GM04503 (cell line): ENCODE measurements at places on chromosomes 16 and 17.
A peak's percentile ranks its signal among the peaks of the same experiment; 100 is the strongest.

DNA sequence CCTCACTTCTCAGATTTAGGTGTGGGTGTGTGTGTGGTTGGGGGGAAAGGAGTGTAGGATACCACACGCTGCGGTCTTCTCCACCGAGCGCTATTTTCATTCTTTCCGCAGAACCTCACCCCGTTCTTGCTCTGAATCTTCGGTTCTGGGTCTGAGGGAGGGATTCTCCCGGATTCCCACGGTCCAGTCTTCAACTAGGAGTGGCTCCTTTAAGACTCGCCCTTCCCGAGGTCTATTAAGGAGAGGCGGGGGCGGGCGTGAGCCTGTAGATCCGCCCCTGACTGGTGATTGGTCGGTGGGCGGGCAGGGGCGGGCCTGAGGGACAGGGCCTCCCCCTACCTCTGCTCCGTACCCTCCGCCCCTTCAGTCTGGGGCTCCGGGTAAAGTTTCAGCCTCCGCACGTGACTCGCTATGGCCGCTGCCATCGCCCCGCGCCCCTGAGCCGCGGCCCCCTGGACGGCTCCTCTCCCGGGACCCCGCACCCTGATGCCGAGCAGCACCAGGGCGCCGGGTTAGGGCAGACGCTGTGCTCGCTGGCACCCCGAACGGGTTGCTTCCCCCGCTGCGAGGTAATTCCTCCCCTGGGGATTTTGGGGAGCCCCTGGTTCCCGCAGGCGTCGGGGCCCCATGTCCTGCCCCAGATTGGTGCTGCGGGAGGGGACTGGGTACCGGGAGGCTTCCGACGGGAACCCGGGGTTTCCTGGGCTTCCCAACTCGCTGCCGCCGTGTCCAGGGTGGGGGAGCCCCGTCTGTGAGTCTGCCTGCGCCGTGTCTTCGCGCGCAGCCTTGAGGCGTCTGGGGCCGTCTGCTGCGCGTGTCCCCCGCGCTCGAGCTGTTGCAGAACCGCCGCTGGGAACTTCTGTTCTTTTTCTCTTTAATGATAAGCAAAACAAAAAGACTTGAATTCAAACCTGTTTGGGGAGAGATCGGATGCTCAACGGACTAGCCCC lies 9.2 kb downstream of the RARA start:
- DNase-seq = peak; percentile 82

- no peak for DNase-seq
These were observed 12.0 kb downstream of the VAC14 start for GRCh38 chr16:70788668-70789594.

DNA sequence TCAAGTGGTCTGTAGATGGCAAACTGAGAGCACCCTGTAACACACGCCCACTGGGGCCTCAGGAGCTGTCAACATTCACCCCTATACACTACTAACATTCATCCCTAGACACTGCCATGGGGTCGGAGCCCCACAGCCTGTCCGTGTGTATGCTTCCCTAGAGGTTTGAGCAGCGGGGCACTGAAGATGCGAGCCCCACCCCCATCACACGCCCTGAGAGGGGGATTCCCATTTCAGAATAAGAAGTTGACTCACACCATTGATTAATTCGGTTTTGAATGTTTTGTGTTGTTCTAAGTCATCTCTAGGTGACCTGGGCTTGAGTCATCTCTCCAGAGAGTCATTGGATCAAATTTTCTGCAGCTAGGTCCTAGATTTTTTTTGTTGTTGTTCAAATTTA lies 37.3 kb upstream of the MMD start:
- DNase-seq = peak; percentile 54

DNA sequence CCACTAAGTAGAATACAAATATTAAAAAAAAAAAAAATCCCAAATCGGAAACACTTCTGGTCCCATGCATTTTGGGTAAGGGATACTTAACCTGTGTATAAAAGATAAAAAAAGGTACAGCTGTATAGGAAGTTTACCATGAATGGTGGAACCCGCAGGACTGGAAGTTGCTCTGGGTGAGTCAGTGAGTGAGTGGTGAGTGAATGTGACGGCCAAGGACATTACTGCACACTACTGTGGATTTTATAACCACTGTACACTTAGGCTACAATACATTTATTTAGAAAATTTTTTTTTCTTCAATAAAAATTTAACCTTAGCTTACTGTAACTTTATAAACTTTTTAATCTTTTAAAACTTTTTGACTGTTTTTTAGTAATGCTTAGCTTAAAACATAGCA lies 71.3 kb upstream of the BCAR1 start:
- no peak for DNase-seq

- no peak for DNase-seq
These were observed 241.7 kb downstream of the SEC14L1 start for GRCh38 chr17:77382356-77382911.

- DNase-seq = no peak
These were observed 9.4 kb downstream of the WNT3 start for GRCh38 chr17:46809110-46809571.

DNA sequence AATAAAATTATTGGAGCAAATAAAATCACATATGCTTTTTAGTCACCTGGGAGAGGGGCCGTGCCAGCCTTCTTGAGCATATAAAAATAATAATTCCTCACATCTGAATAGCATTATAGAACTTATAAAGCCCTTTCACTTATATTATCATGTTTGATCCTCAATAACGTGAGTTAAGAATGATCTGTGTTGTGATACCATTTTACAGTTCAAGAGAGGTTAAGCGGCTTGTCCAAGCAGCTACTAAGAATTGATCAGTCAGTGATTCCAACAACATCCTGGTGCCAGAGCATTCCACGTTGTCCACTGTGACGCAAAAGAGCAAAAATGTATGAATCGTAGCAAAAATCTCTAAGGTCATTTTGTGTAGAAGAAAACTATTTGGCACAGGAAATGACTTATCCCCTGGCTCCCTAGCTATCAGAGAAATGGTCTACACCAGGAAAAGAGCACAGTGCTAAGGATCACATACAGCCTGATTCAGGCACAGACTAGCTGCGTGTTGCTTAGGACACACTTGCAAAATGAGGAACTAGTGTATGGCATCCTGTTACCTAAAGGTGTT lies 33.0 kb downstream of the ANKFN1 start:
- peak; percentile 73 for DNase-seq

DNA sequence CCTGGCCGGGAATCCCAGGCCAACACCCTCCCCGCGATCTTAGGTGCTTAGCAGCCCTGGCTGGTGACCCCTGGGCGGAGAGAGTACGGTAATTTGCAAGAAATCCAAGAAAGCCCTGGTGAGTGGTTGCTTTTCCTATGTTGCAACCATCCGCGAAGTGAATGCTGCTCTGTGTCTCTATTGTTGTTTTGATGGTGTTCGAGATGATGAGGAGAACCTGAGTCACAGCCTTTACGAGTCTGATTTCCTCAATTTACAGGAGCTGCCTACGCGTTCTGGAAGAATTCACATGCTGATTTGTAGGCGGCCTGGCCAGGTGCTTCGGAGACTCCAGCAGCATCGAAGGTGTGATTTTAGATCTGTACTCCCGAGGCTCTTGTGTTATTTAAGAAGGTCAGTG lies 63.3 kb downstream of the TMEM235 start:
- no peak for DNase-seq

- no peak for DNase-seq
These were observed 2.8 kb downstream of the STX1B start for GRCh38 chr16:31007684-31008083.

DNA sequence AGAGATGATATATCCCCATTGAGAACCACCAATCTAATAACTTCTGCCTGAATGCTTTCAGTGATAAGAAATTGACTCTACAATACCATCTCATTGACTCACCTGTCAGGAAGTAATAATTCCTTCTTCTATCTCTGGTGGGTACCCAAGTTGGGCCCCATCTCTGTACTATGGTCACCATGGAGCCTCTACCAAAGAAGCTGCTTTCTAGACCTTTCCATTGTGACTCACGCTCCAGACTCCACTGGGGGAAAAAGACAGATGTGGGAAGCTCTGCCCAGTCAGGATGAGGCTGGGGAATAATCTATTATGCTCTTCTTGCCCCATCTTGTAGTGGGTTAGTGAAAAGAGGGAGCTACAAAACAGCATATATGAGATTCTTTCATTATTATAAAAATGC lies 100.4 kb downstream of the COPRS start:
- DNase-seq = no peak

DNA sequence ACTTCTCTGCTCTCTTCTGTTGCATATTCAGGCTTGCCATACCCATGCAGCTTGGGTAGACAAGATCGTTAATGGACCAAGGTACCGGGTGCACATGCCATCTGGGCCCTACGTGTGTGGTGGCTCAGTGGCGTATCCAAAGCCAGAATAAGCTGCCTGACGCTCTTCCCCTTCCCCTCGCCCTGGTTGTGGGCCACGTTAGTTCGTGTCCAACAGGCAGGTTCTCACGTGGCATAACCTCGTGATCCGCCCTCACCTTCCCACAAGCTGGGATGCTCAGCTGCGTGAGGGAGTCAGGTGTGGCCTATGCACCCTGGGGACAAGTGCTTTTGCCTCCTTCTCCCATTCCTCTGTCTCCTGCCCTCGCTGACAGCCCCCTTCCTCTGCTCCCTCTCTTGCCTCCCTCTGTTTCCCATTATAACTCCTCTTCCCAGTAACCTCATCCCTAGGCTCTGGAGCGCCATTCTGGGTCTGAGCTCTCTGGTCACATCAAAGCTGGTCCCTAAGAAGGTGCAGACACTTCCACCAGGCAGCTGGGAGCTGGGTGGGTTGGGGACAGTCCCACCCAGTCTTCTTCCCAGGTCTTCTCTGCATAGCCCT lies 77.6 kb downstream of the PLD6 start:
- DNase-seq = no peak

- no peak for DNase-seq
These were observed 94.7 kb downstream of the NOG start for GRCh38 chr17:56688151-56688550.

DNA sequence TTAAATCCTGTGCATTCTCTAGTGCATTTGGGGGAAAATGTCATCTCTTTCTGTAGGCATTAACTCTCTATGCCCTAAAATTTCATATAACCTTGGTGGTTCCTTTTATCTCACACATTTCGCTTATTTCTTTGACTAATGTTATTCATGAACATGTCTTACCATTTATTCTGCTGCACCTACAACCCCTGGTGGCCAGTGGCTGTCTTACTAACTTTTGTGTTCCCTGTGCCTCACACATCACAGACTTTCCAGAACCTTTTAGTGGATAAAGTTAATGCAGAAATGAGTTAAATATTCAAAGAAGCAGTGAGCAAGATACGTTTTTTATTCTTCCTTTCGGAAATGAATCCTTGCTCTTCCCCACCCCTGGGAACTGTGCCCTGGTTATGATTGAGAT lies 111.9 kb downstream of the CDH13 start:
- no peak for DNase-seq

DNA sequence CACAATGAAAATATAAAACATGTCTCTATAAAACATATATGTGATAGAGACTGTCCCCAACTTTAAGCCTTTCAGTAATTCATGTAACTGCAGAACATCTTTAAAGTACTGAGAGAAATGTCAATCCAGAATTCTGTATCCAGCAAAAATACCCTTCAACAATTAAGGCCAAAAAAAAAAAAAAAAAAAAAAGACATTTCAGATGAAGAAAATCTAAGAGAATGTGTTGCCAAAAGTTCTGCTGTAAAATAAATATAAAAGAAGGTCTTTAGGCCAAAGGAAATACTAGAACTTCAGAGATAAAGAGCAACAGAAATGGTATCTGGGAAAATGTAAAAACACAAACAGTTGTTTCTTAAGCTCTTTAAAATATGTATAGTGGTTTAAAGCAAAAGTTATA lies 17.3 kb downstream of the BPTF start:
- DNase-seq = no peak

DNA sequence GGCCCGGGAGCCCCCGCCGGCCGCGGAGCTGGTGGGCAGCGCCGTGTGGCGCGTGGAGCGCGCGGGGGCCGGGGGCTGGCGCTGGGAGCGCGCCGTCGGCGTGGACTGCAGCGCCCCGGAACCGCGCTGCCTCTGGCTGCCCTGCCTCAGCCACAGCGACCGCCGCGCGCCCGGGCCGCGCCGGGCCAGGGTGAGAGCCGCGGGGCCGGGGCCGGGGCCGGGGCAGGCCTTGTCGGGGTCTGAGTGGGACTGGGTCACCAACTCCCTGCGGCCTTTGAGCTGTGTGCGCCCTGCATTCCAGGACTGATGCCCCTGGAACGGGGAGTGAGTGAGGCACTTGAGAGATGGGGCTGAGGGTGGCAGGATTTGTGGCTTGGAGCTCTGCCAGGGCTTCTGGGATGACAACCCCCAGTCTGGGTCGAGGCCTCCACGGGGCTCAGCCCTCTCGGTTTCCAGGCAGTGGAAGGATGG lies 25.7 kb downstream of the ARHGAP23 start:
- DNase-seq = no peak

- no peak for DNase-seq
These were observed 1.2 kb downstream of the USP43 start for GRCh38 chr17:9646546-9646885.

DNA sequence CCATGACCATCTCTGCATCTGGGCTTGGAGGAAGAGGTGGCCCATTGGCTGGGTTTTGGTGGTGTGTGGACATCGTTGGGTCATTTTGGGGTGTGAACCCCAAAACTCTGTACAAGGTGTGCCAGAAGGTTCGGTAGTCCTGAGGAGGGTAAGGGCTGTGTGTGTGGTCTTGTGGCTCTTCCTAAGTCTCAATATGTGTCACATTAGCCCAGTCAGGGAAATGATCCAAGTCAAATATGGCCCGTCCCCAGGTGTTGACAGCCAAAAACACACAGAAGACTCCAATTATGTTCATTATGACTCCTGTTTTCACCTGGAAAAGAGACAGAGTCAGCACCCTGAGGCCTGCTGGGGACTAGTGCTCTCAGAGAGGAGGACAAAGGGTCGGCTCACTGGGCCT lies 27.1 kb downstream of the SLC13A5 start:
- DNase-seq = no peak

GRCh38 chr17:59361916-59362810 lies 30.7 kb downstream of the YPEL2 start:
- peak; percentile 91 for DNase-seq
